C1 segment of cervical spinal cord (tissue), 14 donors: ENCODE measurements at places on chromosomes 2 and 18.

GRCh38 chr2:73830871-73831401, 2.2 kb downstream of the STAMBP start:
- DNase-seq, result no peak

DNA sequence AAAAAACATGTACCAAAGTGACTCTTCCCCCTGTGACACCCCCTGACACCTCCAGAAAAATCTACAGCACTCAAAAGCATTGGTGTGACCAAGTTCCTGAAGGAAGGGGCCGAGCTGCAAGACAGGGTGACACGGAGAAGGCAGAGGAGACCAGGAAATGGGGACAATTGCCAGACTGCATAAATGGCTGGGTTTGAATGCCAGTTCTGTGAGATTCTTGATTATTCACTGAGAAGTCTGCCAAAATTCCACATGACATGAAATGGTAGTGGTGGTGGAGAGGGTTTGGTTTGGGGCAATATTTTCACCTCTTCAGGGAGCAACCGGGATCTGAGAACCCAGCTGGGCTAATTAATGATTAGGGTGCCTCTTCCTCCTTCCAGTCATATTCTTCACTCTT, 178.5 kb downstream of the ARL4C start:
- no peak for DNase-seq

DNA sequence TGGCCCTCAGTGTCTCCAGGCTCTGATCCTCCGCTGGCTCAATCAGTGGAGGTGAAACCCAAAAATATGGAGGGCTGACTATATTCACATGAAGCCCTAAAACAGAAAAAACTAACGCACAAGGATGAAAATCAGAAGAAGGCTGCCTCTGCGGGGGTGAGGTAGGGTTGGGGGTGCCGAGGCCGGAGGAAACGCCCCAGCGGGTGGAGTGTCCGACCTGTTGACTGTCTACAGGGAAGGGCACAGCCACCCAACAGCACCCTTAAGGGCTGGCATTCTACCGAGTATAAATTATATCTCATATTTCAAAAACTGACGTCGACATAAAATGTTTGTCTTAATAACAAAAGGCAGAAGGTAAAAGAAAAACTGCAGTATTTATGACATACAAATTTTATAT, 223.5 kb downstream of the HDAC4 start:
- DNase-seq, result no peak

GRCh38 chr2:47079515-47080412, 75.3 kb downstream of the STPG4 start:
- DNase-seq, result no peak

GRCh38 chr18:49625021-49625691, 63.3 kb downstream of the LIPG start:
- no peak for DNase-seq

DNA sequence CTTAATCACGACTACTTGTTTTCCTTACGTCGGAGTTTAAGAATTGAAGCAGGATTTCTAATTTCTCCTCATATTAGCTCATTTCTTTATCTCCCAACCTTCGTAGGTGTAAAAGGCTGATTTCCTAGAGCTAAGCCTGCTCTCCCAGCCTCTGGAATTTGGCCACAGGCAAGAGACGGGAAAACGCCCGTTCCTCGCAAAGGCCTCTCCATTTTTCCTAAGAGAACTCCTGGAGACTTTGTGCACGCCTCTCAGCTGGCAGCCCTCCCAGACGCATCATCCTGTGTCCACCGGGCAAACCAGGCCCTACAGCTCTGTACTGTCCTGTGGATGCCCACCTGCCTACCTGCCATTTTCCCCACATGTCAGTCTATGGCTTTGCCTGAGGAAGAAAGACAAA, 106.3 kb downstream of the FTCDNL1 start:
- no peak for DNase-seq

DNA sequence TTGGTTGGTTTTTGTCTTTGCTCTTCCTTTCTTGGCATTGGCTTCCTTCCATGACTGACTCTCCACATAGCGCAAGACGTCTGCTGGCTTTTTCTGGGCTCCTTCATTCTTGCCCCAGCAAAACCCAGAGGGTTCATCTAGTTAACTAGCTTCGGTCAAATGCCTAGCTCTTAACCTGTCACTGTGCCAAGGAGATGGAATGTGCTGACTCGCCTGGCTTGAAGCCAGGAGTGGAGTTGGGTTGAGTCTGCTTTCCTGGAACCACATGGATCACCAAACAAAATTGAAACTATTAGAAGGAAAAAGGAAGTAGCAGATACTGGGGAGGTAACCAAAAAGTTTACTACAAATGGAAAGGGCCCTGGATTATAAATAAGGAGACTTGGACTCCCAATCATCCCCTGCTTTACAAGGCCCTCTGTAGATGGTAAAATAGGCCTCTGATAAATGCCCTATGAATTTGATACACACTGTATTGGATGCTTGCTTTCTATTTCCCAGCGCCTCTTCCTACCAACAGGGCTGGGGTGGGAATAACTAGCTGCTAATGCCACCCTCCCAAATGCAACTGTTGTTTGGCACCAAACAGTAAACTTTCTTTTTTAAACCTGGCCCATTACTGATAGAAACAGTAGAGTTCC, 11.3 kb downstream of the MALT1 start:
- no peak for DNase-seq

- DNase-seq, result no peak
These were observed 32.4 kb downstream of the MOGAT1 start for GRCh38 chr2:222703886-222704285.
